Activated gamma-delta T cell treated with Interleukin-2 at 50 U/mL for 16 hours (primary cell): ENCODE measurements at places on chromosomes 3 and 15.

- peak; percentile 27 for DNase-seq
Measured at GRCh38 chr3:184361932-184362667, 590 bp downstream of the POLR2H start.

DNA sequence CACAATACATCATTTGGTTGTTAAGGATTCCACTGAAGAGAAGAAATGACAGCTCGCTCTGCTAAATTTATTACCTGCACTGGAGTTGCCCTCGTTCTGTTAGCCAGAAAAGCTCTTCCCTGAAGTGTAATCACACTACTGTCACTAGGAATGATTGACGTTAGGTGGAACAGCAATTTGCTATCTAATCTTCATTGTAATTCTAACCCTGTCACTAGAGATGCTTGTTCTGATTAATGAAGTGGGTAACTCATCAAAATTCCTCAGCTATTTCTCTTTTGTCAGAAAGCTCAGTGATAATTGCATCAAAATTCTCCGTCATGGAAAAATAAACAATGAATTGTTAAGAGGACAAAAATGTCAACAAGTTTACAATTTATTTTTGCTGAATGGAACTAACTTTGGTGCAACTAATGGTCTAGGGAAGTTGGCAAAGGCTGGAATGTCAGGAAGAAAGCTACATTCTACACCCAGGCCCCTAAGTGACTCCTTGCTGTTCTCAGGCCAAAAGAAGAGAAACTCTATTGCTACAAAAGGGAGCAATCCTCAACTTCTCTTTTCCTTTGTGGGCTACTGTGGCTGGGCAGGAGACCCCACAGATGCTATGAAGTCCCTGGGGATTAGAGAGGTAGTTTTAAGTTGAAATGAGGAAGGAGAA lies 34.1 kb downstream of the CCDC191 start:
- no peak for DNase-seq

DNA sequence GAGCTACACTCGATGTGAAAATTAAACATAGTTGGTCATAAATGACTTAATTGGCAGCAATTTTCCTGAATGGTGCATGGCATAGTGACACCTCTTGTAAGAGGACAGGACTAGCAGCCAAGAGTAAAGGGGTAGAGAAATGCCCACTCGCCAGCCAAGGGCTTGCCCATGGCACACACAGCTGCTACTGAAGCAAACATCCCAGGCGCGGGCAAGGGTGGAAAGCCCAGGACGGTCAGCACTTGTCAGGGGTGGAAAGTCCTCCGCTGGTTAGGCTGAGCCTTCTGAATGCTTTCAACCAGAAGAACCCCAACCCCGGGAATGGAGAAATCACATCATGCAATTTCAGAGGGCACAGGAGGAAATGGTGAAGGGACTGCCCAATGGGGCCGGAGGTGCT lies 31.6 kb downstream of the BDH1 start:
- no peak for DNase-seq

- peak; percentile 67 for DNase-seq
Measured at GRCh38 chr3:56800130-56800831, 1.5 kb downstream of the ARHGEF3 start.

GRCh38 chr15:100714749-100715342 lies 112.5 kb downstream of the ASB7 start:
- DNase-seq: no peak

- no peak for DNase-seq
Measured at GRCh38 chr15:75008629-75009326, 13.4 kb downstream of the SCAMP5 start.

- DNase-seq: no peak
Measured at GRCh38 chr3:161316006-161316689, 55.2 kb downstream of the SPTSSB start.

- DNase-seq: no peak
Measured at GRCh38 chr15:25582886-25583285, 144.1 kb upstream of the UBE3A start.

- no peak for DNase-seq
Measured at GRCh38 chr3:141349711-141350110, 18.6 kb upstream of the ZBTB38 start.
